Glutamatergic neuron (in vitro differentiated cells): ENCODE measurements at places on chromosomes 7 and 10. TPM values are rescaled to one million over a fixed set of nuclear protein-coding genes. Genes with fewer than 3 reads are reported as not detected.

DNA sequence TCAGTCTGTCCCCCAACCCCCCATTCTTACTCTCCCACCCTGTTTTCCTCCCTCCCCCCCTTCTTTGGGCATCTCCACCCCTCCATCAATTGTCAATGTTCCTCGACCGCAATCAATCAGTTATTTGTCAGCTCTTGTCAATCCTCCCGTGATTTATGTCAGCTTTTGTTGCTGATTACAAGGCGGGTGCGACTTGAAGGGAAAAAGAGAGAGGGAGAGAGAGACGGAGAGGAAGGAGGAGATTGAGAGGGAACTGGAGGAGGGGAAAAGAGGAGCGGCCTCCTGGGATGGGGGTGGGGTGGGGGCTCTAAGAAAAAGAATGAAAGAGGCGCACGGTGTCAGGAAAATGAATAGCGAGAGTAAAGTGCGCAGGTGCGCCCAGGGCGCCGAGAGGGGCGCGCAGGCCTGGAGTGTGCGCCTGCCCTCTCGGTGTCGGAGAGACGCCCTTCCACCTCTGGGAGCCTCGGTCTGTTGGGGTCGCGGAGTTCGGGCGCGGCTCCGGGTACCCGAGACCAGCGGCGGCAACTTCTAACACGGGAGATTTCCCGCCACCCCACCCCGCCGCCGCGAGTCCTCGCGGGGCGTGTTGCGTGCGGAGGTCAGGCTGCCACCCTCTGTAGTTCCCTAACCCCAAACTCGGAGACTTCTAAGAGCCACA lies 1.1 kb upstream of the ZNF503 start:
- H3K36me3 ChIP-seq = no peaks in the 10 kb centered on the region
- H3K27me3 ChIP-seq = peaks cover 30% of the 10 kb centered on the region
- H3K4me3 ChIP-seq = peak overlapping the region; percentile 98
- DNase-seq = peak; percentile 55
- peaks cover 12% of the 10 kb centered on the region for H3K4me1 ChIP-seq
- H3K27ac ChIP-seq = peak overlapping the region; percentile 94

GRCh38 chr10:60916025-60916424 lies 28.0 kb downstream of the RHOBTB1 start:
- peaks cover 4% of the 10 kb centered on the region for H3K27me3 ChIP-seq
- DNase-seq = no peak
- peaks cover 5% of the 10 kb centered on the region for H3K36me3 ChIP-seq
- H3K4me1 ChIP-seq = peaks cover under 1% of the 10 kb centered on the region
- H3K27ac ChIP-seq = no peak overlapping the region

DNA sequence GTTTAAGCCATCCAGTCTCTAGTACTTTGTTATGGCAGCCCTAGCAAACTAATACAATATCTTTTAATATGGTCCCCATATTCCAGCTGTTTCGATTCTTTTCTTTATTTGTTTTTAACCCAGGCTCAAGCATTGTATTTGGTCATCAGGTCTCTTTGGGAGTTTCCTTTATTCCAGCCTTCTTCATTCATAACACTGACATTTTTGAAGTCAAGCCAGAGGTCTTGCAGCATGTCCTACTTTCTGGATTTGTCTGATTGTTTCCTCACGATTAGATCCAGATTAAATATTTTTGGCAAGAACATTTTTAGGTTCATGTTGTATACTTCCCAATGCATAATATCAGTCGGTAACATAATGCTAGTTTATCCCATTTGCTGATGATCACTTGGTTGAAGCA lies 11.8 kb downstream of the SLC25A13 start:
- H3K36me3 ChIP-seq = no peaks in the 10 kb centered on the region
- H3K4me1 ChIP-seq = no peaks in the 10 kb centered on the region
- H3K27ac ChIP-seq = no peak overlapping the region
- H3K4me3 ChIP-seq = no peak overlapping the region
- H3K27me3 ChIP-seq = peaks cover 4% of the 10 kb centered on the region

EPHA1 gene
- total RNA-seq = 4.7 TPM

- peaks cover 3% of the 10 kb centered on the region for H3K4me1 ChIP-seq
- H3K27me3 ChIP-seq = peaks cover 8% of the 10 kb centered on the region
- H3K27ac ChIP-seq = no peak overlapping the region
- no peak for DNase-seq
Observed at GRCh38 chr7:28560767-28561166, 148.4 kb downstream of the CREB5 start.

- H3K27ac ChIP-seq = no peak overlapping the region
- H3K4me1 ChIP-seq = peaks cover 2% of the 10 kb centered on the region
- no peak for DNase-seq
- peaks cover 18% of the 10 kb centered on the region for H3K36me3 ChIP-seq
Observed at GRCh38 chr10:79353000-79353406, 5.7 kb downstream of the PPIF start.

GRCh38 chr10:6300106-6300783 lies 97.5 kb downstream of the PFKFB3 start:
- peaks cover 19% of the 10 kb centered on the region for H3K4me1 ChIP-seq
- no peak overlapping the region for H3K27ac ChIP-seq
- H3K36me3 ChIP-seq = no peaks in the 10 kb centered on the region
- H3K4me3 ChIP-seq = no peak overlapping the region
- H3K27me3 ChIP-seq = peaks cover 3% of the 10 kb centered on the region

DNA sequence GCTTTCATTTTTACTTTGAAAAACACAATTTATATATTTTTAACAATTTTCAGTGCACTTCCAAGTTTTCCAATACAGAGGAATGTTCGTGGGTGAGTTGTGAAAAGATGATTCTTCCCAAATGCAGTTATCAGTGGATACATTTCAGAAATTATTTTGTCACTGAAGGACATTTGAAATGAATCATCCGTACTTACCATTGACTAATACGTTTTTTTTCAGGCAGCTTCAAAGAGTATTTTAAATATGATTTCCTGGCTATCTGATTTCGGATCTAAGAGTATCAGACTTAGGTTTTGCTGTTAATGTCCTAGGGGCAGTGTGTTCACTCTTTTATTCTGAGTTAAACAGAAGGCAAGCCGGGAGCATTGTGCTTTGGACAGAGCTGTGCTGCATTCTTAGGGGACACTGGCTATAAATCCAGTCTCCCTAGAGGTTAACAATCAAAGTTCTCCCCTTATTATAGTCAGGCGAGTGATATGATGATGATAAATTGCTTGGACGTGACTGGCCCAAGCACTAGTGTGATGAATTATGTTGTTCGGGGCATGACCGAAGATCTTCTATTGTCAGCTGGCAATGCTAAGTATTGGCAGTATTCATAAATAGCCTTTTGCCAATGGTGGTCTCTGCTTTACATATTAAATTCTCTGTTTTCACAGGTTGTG lies 4.5 kb downstream of the PTER start:
- H3K4me1 ChIP-seq = peaks cover 6% of the 10 kb centered on the region
- no peak overlapping the region for H3K27ac ChIP-seq
- H3K27me3 ChIP-seq = no peaks in the 10 kb centered on the region
- no peak for DNase-seq
- no peak overlapping the region for H3K4me3 ChIP-seq
- no peaks in the 10 kb centered on the region for H3K36me3 ChIP-seq

CALML3 gene
- not detected for total RNA-seq

- no peak overlapping the region for H3K27ac ChIP-seq
- no peak for DNase-seq
- no peaks in the 10 kb centered on the region for H3K27me3 ChIP-seq
- H3K4me3 ChIP-seq = no peak overlapping the region
- peaks cover 8% of the 10 kb centered on the region for H3K4me1 ChIP-seq
- H3K36me3 ChIP-seq = no peaks in the 10 kb centered on the region
Observed at GRCh38 chr10:64528294-64529002, 1007.2 kb downstream of the REEP3 start.

GRCh38 chr7:80087051-80087770 lies 47.4 kb upstream of the GNAI1 start:
- H3K4me1 ChIP-seq = no peaks in the 10 kb centered on the region
- H3K36me3 ChIP-seq = no peaks in the 10 kb centered on the region
- DNase-seq = no peak
- H3K27me3 ChIP-seq = no peaks in the 10 kb centered on the region

DNA sequence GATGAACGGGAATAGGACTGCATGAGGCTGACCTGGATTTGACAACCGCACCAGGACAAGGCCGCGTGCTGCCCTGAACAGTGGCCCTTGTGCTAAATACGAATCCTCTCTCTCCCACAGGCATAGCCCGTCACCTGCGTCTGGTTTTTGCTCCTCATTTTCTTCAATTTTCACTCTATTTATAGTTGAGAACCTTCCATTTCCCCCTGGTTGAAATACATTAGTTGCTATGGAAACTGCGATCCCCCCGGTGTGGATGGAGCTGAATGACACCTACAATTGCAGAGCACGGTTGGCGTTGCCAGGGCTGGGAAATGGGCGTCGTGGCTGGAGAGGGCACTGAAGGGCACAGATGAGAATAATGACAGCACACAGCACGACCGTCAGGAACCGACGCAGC lies 158.6 kb upstream of the PITRM1 start:
- H3K27ac ChIP-seq = no peak overlapping the region
- peaks cover 2% of the 10 kb centered on the region for H3K27me3 ChIP-seq

DNA sequence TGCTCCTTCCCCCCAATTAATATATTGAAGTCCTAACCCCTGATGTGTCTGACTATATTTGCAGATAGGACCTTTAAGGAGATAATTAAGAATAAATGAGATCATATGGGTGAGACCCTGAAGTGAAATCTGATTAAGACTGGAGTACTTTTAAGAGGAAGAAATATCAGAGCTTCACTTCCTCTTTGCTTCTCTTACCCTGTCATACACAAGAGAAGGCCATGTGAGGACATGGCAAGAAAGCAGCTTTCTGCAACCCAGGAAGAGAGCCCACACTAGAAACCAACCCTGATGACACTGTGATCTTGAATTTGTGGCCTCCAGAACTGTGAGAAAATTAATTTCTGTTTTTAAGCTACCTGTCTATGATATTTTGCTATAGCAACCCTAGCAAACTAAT lies 44.2 kb downstream of the JMJD1C start:
- peaks cover 8% of the 10 kb centered on the region for H3K4me1 ChIP-seq
- H3K27ac ChIP-seq = no peak overlapping the region
- H3K4me3 ChIP-seq = no peak overlapping the region
- H3K36me3 ChIP-seq = no peaks in the 10 kb centered on the region
- H3K27me3 ChIP-seq = peaks cover 4% of the 10 kb centered on the region
- DNase-seq = no peak

NOS3 gene
- total RNA-seq = 0.86 TPM

AHR gene
- 1.7 TPM for total RNA-seq

PRSS37 gene
- not detected for total RNA-seq

- H3K4me3 ChIP-seq = no peak overlapping the region
- no peak overlapping the region for H3K27ac ChIP-seq
- peaks cover 3% of the 10 kb centered on the region for H3K4me1 ChIP-seq
- DNase-seq = no peak
- H3K36me3 ChIP-seq = peaks cover under 1% of the 10 kb centered on the region
Observed at GRCh38 chr10:36030516-36030915, 388.4 kb upstream of the FZD8 start.

DNA sequence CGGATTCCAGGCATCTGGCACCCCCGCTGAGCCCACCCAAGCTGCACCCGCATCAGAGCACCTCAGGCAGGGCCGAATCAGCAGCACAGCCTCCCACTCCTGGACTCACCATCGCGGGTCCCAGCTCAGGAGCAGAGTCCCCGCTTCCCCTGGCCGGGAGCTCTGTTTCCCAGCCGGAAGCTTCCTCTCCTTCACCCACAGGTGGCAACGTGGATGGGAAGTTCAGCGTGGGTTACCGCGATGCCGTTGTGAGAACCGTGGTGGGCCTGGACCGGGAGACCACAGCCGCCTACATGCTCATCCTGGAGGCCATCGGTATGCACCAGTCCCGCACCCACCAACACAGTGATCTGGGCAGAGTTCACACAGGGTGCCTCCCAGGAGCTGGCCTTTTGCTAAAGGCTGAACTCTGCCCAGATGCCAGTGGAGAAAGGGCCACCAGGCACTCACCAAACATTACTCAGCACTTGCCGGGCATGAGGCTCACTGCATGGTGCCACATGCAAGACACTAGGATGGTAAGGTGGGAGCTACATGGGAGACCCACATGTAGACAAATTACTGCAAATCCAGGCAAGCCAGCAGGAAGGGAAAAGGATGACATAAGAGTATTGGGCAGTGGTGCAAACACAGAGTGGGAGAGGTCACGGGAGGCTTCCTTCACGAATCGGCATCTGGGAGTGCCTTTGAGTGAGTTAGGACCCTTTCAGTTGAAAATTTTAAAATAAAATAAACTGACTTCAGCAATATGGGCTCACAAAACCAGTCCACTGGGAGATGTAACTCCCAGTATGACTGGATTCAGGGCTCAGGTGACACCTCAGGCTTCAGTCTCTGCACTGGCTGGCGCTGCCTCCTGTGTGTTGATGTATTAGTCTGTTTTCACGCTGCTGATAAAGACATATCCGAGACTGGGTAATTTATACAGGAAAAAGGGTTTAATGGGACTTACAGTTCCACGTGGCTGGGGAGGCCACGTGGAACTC lies 10.4 kb downstream of the C10orf105 start:
- H3K4me3 ChIP-seq = no peak overlapping the region

DNA sequence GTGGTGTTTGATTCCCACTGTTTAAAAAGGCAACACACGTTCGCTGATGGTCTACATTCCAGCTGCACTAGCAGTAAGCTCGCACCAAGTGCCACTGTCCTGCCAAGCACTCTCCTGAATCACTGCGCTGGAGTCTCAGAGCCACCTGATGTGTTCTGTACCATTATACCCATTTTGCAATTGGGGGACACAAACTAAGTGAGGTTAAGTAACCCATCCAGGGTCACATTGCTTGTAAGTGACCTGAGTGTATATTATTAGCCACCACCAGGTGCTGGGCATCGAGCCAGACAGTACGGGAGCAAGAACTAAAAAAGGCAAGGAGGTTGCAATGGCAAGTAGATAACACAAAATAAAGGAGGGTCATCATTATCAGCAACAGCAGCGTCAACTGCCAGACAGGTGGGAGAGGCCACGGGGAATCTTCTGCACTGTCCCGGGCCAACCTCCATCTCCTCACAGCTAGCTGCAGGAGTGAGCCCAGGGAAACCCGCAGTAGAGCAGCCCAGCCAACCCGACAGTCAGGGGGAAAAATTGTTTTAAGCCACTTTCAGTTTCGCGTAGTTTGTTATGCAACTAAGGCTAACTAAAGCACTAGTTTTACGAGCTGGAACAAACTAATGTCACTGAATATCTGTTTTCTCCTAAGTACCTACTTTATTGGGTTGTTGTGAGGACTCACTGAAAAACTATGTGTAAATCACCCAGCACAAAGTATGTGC lies 712 bp upstream of the CPVL start:
- H3K4me3 ChIP-seq = peak overlapping the region; percentile 97
- H3K36me3 ChIP-seq = no peaks in the 10 kb centered on the region
- H3K27ac ChIP-seq = no peak overlapping the region
- DNase-seq = no peak
- H3K27me3 ChIP-seq = no peaks in the 10 kb centered on the region

DNA sequence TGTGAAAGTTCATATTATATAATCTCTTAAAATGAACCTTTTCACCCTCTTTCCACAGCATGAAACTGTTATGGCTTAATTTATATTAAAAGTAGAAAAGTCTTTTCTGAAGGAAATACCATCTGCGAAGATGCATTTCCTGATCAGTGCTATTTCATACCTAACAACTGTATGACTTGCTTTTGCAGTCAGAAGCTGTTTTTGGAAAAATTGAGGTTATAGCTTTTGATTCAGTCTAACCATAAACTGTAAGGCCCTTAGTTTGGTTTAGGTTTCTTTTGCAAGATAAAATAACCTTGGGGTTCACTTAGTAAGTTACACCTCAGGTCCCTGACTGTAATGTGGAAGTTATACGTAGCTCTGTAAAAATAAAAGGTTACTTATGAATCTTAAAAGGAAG lies 22.7 kb upstream of the PARP12 start:
- H3K27me3 ChIP-seq = no peaks in the 10 kb centered on the region
- no peaks in the 10 kb centered on the region for H3K36me3 ChIP-seq
